ENCODE measurements at places on chromosomes 4 and X. TPM values are rescaled to one million over a fixed set of nuclear protein-coding genes. Genes with fewer than 3 reads are reported as not detected.

The TBC1D9 gene
- total RNA-seq: 64.2 TPM

The ARAP2 gene
- total RNA-seq: 8.7 TPM

The DCAF12L2 gene
- 4.4 TPM for total RNA-seq

The CNGA1 gene
- total RNA-seq: 14.1 TPM

The HEPH gene
- 55.7 TPM for total RNA-seq

The MED12 gene
- 48.8 TPM for total RNA-seq

The PIGA gene
- total RNA-seq: 20.7 TPM

The SPACA5 gene
- total RNA-seq: not detected

The PAGE4 gene
- total RNA-seq: not detected

The PTCHD1 gene
- total RNA-seq: 1.7 TPM

The ZNF630 gene
- total RNA-seq: 12.4 TPM

The TCEAL6 gene
- 3.2 TPM for total RNA-seq

The ETDB gene
- total RNA-seq: not detected

The TMLHE gene
- total RNA-seq: 36.7 TPM

The GAGE12J gene
- not detected for total RNA-seq

The PHEX gene
- 1.3 TPM for total RNA-seq

The PLAC8 gene
- total RNA-seq: 3.0 TPM

The PRDM8 gene
- 50.3 TPM for total RNA-seq

The IL21 gene
- total RNA-seq: not detected

The NKX6-1 gene
- total RNA-seq: 0.27 TPM

The RHOXF2 gene
- total RNA-seq: not detected

The ADH6 gene
- total RNA-seq: not detected

The NSG1 gene
- 54.9 TPM for total RNA-seq

The TLR2 gene
- 8.7 TPM for total RNA-seq

The LONRF3 gene
- total RNA-seq: 5.0 TPM

The SSX1 gene
- not detected for total RNA-seq

The AFF2 gene
- total RNA-seq: 63.7 TPM

The GNRHR gene
- 0.22 TPM for total RNA-seq

The NPNT gene
- total RNA-seq: 55.7 TPM

The NONO gene
- total RNA-seq: 397 TPM

The ALAS2 gene
- total RNA-seq: 43.5 TPM

The ZDHHC15 gene
- total RNA-seq: 8.0 TPM

The COL25A1 gene
- 65.3 TPM for total RNA-seq

The P2RY8 gene
- 1.4 TPM for total RNA-seq

The UNC5C gene
- 17.3 TPM for total RNA-seq

The RIPPLY1 gene
- not detected for total RNA-seq

The NSUN7 gene
- 10.5 TPM for total RNA-seq
